ENCODE measurements at places on chromosomes 6 and 20. TPM values are rescaled to one million over a fixed set of nuclear protein-coding genes. Genes with fewer than 3 reads are reported as not detected.

Gene HRH3
- total RNA-seq = not detected

DNA sequence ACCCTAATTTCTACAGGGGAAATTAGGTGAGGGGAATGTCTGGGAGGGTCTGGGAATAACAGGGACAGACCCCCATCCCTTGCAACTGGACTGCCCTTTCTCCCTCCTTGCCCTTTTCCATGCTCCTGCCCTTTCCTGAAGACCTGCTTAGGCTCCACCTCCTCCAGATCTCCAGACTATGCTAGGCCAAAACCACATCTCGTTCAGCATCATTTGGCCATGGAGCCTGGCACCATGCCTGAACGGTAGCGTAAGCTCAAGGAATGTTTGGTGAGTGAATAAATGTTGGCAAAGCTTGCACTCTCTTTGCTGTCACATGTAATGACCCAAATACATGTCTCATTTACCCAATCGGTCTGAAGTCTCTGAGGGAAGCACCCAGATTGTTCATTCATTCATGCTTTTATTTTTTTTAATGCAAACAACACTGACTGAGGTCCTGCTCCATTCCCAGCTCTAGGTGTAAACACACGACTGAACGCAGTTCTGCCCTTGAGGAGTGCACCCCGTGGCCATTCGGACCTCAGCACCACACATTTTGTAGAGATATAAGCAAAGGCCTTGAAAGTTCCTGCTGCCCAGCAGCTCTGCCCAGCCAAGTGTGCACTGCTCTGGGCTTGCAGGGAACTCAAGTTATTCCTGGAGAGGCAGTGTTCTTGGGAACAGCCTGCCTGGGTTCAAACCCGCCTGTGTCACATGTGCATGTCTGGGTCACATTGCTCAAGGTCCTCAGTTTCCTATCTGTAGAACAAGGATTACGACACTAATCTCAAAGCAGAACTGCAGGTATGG, 1.1 kb upstream of the GRM4 start:
- peak; percentile 24 for DNase-seq

GRCh38 chr20:10925767-10926166, 252.0 kb upstream of the JAG1 start:
- DNase-seq = no peak

GRCh38 chr6:26249957-26250697, 114.9 kb upstream of the BTN3A2 start:
- DNase-seq = peak; percentile 71

Gene WFDC5
- total RNA-seq = 1.6 TPM

DNA sequence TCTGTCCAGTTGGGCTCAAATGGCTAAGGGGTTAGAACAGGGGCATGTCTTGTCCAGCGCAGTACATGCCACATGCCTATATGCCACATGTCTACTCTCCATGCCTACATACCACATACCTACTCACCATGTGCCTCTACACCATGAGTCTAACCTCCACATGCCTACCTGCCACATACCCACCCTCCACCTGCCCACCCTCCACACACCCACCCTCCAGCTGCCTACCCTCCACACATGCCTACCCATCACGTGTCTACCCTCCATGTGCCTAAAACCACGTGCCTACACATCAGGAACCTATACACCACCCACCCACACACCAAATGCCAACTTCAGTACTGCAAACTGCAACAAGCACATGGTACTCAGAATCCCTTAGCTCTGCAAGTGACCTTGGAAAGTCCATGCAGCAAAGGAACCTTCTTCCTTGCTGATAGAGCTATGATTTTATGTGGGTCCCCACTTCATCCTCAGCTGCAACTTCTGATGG, 113.0 kb upstream of the CST7 start:
- no peak for DNase-seq

Gene HLA-DQA2
- total RNA-seq = 68.0 TPM

Gene PRPH2
- total RNA-seq = 0.68 TPM

DNA sequence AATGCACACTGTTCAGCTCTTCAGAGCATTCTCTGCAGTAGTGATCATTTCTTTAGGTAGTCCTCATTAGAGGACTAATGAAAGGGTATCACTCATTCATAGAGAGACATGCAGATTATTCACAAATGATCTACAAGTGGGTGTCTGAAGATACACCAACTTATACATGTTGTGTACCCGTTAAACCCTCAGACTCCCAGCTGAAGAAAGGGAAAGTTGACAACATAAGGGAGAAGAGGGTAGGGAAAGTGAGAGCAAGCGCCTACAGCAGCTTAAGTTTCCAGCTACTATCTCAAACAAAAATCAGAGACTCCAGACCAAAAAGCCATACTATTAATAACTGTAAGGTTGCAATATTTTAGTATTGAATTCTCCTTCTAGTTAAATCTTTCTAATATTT, 37.1 kb downstream of the FAXC start:
- no peak for DNase-seq

All from lower lobe of right lung (tissue), 2 donors.